ENCODE measurements at places on chromosomes 2 and 18.

GRCh38 chr2:24351627-24351938, 8.8 kb downstream of the ITSN2 start:
- no peak for DNase-seq

- peak; percentile 24 for DNase-seq
These were observed 1.2 kb upstream of the NPAS2 start for GRCh38 chr2:100818606-100819369.

DNA sequence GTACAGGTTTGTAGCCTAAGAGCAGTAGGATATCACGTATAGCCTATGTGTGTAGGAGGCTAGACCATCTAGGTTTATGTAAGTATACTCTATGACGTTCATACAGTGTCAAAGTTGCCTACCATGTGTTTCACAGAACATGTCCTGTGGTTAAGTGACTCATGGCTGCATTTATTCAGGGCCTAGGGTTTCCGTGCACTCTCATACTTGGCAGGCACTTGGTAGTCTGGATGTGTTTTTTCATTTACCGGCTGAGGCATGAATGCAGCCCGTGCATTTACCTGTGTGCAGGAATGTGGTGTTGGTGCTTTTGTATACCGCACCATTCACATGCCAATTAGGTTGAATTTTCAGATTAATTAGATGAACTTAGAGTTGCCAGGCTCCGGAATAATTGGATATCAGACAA, 43.4 kb downstream of the MYL12B start:
- no peak for DNase-seq

GRCh38 chr18:33579349-33580215, 1.6 kb downstream of the ASXL3 start:
- DNase-seq, result no peak

DNA sequence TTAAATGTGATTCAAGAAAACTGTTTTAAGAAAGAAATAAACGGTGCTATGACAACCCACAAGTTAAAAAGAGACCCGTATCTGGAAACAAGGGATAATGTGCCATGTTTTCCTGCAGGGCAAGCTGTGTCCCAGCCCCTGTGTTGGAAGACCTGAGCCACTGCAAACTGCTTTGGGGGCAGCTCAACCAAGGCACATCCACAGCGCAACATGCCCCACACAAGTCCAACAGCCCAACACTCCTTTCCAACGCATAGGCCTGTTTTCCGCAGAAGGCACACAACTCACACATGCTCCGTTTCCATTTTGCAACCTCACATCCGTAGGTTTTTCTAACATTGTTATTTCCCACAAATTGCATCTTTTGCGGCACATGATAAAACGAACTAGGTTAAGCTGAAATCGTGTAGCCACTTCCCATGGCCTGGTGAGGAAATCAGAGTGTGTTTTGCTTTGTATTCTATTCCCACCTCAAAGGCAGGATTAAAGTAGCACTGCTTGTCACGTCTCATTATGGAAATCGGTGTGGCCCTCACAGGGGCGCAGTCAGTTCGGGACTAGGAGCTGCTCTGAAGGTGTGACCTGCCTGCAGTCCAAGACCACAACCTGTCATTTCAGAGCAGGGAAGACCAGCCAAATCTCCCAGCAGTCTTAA, 50.5 kb upstream of the ZNF516 start:
- no peak for DNase-seq

DNA sequence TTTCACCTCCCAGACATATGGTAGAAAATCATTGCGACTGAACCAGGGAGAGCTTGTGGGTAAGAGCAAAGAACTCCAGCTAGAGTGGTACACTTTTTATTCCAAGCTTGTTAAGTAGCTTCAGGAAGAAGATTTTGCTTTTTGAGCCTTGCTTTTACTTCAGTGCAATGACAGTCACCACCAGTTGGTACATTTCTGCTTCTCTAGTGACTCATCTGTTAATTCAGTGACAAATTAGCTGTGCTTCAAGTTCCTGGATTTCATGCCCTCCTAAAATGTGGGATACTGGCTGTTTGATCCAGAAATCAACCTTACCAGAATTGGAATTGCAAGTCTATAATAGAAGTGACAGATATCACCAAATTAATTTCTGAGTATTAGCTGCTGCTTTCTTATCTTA, 117.6 kb upstream of the TTN start:
- DNase-seq, result no peak

DNA sequence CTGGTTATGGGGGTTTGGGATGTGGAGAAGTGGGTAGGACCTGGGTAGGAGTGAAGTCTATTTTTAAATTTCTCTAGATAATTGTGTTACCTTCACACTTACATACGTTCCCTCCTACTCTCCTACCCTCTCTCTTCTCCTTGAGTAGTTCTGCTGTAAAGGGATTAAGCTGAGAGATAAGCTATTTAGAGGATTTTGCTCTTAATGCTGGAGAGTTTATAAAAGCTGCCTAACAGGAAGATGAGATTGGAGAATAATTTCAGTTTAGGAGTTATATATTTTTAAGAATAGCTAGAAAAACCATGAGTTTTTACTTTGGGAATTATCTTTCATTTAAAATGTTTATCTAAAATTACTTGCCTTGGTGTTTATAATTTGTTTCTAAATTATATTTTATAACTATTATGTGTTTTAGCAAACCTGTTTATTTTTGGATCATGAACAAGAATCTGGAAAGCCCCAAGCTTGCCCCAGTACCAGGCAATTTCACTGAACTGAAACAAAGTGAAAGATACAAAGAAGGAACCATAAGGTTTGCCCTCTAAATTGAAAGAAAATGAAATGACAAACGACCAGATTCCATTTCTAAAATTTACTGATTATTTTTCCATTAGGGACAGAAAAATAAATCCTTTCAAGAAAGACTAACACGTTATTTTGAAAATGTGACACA, 101.5 kb downstream of the ZNF532 start:
- DNase-seq, result no peak

DNA sequence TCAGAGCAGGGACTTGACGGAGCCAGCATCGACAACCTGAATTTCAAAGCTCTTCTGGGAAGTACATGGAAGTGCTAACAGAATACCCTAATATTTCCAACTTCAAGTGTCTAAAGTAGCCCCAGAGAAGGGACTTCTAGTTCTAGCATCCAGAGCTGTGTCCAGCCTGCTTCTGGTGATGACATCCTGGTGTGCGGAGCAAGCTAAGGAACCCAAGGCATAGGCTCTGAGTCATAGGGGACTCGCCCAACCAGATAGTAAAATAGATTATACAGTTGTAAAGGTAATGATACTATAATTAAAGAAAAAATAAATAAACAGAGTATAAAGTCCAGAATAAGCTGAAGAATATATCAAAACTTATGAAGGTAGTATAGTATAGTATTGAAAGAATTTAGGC, 108.1 kb upstream of the SERPINE2 start:
- no peak for DNase-seq

DNA sequence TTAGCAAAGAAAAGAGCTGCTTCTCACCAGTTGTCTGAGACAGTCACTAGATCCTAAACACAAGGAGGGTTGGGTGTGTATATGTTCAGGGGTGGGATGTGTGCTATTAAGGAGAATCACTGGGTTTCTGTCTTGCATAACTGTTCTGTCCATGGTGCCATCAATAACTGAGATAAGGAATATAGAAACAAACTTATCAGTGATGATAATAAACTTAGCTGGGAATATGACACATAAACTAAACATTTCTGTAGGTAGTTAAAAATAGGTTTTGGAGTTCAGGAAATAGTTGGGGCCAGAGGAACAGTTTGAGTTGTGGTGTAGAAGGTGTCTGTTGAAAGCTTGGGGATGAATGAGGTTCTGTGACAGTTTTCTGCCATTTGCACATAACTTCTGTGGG, 17.4 kb downstream of the NAPG start:
- no peak for DNase-seq

GRCh38 chr18:30342675-30343074, 699.9 kb downstream of the DSC3 start:
- no peak for DNase-seq

GRCh38 chr2:176885661-176886060, 326.9 kb upstream of the HNRNPA3 start:
- no peak for DNase-seq

GRCh38 chr18:41630232-41630886, 324.7 kb upstream of the PIK3C3 start:
- no peak for DNase-seq

DNA sequence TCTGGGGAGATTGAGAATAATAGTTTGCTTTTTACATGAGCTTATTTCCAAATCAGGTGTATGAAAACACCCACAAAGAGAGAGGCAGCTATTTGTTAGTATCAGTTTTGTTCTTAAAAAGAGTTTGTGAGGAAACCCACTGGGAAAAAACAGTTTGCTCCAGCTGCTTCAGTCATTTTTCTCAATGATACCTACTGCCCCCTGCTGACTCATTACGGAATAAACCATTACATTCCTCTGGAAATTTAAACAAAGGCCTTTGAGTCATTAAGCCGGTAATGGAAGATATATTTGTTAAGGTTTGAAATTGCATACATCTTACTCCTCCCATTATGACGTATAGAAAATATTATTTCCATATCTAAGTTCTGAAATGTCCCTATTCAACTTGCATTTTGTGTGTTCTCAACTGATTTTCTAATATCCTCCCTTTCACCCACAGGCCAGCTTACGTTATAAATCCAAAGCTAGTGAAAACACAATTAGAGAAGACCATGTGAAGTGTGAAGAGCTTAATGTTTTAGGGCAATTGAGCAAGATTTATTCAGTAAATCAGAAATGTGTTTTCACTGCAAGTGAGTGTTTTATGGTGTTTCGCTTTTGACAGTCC, 761.6 kb downstream of the DSC3 start:
- DNase-seq, result no peak
